Ovary (tissue), 10 donors: ENCODE measurements at places on chromosomes 5 and 9.

DNA sequence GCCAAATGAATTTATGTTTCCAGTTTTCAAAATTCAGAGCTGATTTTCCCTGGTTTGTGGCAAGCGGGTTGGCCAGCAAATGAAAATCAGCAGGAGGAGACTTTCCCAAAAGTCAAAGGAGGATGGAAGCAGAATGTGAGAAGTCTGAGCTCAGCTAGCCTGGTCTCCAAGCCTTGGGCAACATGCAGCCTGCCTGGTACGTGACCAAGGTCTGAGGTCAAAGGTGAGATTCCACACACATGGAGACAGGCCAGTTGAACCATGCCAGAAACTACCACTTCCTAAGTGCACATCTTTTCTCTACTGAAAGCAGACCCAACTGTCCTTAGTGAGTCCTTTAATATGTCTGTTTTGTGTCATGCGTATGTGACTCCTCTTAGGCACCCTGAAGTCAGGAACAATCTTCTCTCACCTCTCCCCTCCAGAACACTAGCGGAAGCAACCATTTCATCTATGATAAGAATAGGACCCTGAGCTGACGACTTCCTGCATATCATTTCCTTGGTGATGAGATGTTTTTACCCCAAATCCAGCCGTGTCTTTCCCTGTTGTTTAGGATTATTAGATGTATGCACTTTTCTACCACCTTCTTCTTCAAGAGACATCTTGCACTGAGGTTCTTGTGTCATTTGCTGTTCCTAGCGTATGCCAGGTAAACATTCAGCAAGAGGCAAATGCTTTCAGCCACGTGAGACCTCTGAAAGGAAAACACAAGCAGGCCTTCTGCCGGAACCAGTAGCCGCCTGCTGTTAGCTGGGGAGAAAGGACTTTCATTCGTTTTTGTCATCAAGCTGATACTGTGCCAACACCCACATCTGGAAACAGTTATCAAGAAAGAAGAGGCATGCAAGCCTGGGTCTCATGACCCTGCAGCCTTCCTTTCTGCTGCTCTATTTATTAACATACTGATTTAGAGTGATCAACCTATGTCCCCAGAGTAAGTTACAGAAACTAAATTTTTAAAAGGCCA is 9.7 kb upstream of the TGFBI start:
- peak; percentile 47 for DNase-seq

- peak; percentile 51 for DNase-seq
Measured at GRCh38 chr5:87541033-87541432, 128.3 kb upstream of the CCNH start.

DNA sequence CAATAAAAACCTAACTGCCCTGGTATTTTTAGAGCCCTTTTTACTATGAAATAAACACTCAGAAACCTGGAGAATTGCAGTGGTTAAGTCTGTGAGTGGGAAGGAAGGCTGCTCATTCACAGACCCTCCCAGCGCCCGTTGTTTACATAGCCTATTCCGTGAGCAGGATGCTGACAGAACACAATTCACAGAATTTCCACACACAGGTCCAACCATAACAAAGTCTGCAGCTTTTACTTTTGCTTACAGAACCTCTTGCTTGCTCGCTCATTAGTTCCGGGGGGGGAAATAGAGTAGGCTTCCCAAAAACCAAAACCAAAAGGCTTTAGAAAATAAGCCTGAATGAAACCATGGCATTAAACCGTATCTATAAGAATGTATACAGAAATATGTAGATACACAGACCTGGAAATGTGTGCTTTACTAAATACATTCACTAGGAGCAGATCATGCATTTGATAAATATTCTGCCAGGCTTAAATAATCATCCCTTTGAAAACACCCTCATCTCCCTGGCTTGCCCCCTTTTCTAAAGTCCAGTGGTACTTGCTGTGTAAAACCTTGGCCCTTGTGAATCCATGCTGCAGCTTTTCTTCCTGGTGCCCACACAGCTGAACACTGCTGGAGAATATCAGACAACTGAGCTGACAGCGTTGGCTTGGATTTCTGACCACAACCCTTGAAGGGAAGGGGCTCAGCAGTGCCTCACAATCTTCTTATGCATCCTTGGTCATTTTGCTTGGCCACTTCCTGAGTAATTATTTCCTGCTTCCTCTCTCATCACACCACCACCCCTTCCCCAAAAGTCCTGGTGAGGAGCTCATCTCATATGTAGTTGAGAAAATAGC is 128.0 kb downstream of the FANCC start:
- DNase-seq, result peak; percentile 42

DNA sequence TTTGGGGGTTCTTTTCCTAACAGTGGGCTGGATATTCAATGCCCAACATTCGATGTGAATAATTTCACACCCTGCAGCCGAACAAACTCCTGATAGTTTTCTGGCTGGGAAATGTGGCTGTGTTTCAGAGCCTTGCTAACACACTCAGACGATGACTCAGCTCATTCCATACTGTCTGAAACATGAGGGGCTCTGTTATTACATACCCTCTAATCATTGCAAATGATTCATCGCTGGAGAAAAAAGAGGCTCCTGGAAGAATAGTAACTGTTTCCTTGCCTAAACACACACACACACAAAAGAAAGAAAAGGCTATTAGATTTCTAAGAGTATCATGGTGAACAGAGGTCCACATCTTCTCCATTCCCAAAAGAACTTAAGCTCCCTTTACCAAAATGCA is 75.8 kb downstream of the OXCT1 start:
- no peak for DNase-seq

- DNase-seq, result no peak
Measured at GRCh38 chr5:169354921-169355320, 54.0 kb upstream of the SLIT3 start.

DNA sequence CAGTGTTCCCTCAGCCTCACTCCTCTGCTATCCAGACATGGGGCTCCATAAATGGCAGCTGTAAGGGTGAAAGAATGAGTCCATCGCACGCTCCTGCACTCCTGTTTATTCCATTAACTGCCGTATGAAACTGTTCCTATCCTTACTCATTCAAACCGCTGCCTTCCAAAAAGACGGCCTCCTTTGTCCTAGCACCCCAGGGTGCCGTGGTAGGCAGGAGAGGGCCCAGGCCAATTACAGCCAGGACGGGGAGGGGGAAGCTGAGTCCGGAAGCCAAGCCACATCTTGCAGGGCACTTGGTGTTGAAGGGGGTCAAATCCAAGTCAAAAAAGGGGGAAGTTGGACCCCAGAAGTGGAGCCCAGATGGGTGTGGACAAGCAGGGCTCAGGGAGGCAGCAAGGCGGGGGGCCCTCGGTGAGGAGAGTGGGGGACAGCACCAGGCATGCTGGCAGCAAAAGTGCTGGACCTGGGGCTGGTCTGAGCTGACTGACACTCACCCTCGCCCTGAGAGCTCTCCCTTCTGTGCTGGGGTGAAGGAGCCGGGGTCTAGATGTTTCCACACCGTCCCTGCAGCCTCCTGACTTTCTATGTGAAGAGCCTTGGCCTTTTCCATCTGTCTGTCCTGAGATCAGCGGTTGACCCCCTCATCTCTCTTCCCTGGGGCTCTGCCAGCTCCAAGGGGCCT is 63.3 kb downstream of the COL23A1 start:
- DNase-seq, result no peak

- DNase-seq, result no peak
Measured at GRCh38 chr9:95116002-95116807, 201.3 kb downstream of the FANCC start.

GRCh38 chr5:124034083-124034700 is 522.2 kb downstream of the CSNK1G3 start:
- DNase-seq, result no peak

GRCh38 chr5:43484106-43484849 is 613 bp upstream of the TMEM267 start:
- DNase-seq, result peak; percentile 85

DNA sequence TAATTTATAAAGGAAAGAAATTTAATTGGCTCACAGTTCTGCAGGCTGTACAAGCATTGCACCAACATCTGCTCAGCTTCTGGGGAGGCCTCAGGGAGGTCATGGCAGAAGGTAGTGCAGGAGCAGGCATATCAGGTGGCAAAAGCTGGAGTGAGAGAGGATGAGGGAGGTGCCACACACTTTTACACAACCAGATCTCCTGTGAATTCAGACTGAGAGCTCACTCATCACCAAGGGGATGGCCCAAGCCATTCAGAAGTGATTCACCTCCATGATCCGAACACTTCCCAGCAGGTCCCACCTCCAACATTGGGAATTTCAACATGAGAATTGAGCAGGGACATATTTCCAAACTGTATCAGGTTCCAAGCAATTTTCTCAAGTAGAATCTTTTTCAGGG is 84.7 kb upstream of the BRINP1 start:
- DNase-seq, result no peak

GRCh38 chr9:122158202-122158601 is 1.4 kb downstream of the NDUFA8 start:
- DNase-seq, result no peak

- no peak for DNase-seq
Measured at GRCh38 chr5:143573568-143574170, 170.2 kb upstream of the NR3C1 start.

GRCh38 chr5:75551471-75551870 is 39.8 kb downstream of the POLK start:
- DNase-seq, result no peak

- no peak for DNase-seq
Measured at GRCh38 chr5:43315263-43315662, 2.1 kb upstream of the HMGCS1 start.
